Fibroblast of pulmonary artery (primary cell): ENCODE measurements at places on chromosomes 6 and 20.

- peak; percentile 16 for DNase-seq
Observed at GRCh38 chr20:47501116-47501481, 588 bp upstream of the NCOA3 start.

DNA sequence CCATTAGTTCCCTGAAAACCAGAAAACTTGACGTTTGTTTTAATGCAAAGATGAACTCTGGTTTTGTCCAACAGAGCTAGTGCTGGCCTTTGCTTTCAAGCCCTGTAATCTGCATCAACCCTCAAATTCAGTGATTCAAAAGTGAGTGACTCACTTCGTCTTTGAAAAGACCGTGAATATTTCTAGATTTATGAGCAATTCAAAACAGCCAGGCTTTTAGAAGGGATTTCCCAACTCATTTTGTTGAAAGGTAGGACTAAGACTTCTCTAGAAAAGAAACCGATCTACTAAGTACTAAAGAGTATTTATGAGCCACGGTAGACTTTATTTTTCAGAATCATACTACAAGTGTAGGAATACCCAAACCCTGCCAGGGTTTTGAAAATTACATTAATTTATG lies 121.5 kb downstream of the UST start:
- peak; percentile 46 for DNase-seq

DNA sequence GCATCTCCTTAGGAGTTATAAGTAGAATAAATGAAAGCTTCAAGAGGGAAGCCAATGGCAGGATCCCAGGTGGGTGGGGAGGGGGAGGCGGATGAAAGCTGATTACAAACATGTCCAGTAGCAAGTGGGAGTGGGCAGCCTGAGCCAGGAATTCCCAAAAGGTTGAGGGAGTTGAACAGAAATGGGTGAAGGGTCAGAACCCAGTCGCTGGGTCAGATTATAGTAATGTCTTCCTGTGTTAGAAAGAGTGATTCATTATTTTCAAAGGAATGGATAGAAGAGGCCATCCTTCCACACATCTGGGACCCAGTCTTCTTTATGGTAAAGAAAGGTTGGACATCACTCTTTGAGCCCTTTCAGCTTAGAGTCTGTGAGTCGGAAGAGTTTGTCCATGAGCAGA lies 41.0 kb upstream of the FAM50B start:
- no peak for DNase-seq

GRCh38 chr20:38685853-38686473 lies 38.3 kb upstream of the SLC32A1 start:
- peak; percentile 68 for DNase-seq

DNA sequence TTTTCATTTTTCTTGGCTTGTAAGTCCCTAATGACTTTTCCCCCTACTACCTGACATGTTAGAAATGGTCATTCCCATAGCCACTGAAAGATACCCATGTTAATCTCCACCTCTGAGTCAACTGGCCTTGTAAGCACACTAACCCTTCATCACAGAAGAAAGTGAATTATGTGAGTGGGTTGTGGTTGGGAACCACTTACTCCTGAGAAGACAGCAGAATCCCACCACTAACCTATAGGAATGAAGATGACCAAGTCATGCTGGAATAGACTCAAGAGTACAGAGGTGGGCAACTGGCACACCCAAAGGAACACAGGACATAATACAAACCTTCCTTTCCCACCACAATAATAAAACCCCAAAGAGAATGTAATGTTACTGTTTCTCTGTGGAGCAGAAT lies 30.1 kb downstream of the RAMACL start:
- DNase-seq: no peak

- no peak for DNase-seq
Observed at GRCh38 chr6:118319416-118319815, 228.7 kb upstream of the PLN start.

DNA sequence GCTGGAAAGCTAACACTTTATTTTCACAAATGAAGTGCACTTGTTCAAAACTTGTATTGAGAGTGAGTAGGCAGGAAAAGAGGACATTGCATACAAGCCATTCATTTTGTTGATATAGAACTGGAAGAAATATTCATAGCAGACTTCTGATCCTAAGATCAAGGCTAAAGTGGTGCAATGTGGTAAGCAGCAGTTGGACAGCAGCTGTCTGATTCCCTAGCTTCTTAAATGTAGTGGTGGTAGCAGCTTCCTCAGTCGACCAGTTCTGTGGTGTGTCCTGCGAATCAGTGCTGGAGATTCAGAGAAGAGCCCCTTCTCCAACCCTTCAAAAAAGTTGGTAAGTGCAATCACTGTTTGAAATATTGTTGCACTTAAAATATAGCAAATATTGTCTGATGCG lies 281.7 kb upstream of the GJE1 start:
- DNase-seq: no peak

DNA sequence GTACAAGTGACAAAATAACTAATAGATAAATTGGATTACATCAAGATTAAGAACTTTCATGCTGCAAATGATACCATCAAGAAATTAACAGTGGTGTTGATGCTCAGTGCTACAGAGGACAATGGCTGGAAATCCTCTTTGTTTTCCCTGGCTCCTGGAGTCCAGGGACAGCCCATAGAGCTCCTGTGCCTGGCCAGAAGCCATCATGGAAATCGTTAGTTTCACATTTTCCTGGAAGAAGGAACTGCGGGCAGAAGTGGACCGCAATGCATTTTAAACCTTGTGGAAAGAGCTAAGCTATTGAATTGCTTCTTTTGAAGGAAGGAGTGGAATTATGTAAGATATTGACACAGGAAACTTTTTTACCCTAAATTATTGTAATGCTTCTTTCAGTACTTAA lies 276.0 kb downstream of the GJA1 start:
- DNase-seq: no peak

- peak; percentile 71 for DNase-seq
Observed at GRCh38 chr20:14142171-14142570, 146.9 kb downstream of the MACROD2 start.

DNA sequence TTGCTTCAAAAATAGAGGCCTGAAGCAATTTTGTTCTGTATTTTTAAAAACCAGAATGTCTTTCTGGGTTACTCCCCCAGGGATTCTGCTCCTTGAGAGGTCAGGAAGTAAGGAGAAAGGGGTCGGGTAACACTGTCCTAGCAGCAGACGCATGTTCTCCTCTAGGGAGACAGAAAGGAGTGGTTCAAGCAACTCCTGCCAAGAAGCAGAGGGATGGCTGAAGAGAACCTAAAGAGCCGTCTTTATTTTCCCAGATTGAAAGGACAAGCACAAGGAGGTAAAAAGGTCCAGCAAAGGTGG lies 58.0 kb upstream of the SLC4A11 start:
- no peak for DNase-seq

DNA sequence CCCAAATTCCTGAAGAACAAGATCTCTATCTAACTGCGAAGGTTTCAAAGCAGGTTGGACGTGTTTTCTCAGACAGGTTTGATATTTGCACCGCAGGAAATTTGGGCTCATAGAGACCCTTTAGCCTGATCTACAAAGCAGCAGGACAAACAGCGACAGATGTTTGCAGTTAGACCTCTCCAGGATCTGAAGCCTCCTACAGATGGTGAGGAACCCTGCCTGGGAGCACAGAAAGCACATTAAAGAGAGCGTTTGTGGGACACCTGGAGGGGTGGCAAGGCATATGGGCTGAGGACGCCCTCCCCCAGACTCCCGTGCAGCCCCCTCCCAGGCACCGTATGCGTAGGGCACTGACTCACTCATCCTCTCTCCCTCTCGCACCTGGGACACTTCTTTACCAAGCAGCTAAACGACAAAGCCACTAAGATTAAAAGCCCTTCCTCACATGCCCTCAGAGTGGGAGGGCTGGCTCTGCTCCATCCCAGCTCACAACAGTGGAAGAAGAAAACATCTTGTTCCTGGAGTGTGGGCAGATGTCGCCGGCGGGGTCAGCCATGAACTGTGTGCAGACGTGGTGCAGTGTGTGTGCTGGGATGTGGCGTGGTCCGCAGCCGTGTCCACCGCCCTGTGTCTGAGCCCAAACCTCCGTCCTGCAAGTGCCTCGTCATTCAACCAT lies 249.7 kb upstream of the AFDN start:
- no peak for DNase-seq

GRCh38 chr20:17557675-17558006 lies 12.2 kb upstream of the DSTN start:
- DNase-seq: peak; percentile 76

DNA sequence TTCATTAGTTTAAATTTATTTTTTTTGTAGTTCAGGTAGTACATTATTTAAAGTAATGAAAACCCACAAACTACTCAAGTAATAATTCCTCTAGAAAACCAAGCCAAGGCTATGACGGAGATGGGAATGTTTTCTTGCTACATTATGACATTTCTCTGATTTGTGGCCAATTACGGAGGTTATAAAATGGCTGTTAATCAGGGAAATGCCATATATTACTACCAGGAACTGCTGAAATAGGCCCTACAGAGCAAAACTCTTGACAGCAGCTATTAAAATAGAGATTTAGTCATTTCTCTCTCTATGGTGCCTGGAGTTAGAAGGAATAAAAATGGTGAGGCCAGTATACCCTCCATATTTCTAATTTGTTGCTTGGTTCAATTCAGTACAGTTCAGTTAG lies 280.0 kb downstream of the ARHGAP18 start:
- no peak for DNase-seq

DNA sequence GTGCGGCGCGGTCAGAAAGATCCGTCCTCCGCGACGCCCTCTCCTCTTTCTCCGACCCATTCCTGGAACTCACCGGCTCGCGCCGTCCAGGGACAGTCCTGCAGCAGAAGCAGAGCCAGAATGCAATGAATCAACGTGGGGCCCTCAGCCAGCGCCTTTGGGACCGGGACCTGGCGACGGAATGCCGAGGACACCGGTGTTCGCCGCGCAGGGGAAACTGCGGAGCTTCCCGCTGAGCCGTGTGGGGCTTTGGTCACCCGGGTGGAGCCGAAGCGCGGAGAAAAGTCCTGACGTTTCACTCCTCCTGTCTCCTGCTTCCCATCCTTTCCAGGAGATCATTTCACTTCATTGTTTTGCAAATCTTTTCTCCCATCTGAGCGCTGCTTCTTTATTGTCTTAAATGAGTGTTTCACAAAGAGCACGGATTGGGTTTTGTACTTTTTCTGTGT lies 26.5 kb downstream of the ULBP1 start:
- DNase-seq: no peak

DNA sequence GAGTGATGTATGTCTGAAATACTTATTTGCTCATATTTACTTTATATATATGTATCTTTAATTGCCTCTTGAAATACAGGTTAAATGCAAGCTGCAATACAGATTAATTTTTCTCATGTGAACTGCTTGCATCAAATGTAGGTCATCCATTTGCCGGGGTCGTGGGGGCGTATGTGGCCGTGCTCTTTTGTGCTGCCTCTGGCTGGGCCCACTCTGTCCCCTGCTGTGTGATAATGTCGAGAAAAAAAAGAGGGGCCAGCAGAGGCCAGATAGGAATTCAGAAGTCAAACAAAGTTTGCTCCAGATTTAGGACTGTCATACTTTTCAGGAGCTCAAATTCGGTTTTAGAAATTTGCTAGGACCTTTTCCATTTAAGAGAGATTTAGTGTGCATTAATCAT lies 459.6 kb upstream of the SOX4 start:
- DNase-seq: no peak

GRCh38 chr6:138752017-138752416 lies 21.6 kb upstream of the CCDC28A start:
- no peak for DNase-seq
